Activated effector memory CD4-positive, alpha-beta T cell treated with anti-CD3 and anti-CD28 coated beads, Interleukin-2, amount 50 U/mL, for 16 hours (primary cell): ENCODE measurements at places on chromosomes 4 and X.

DNA sequence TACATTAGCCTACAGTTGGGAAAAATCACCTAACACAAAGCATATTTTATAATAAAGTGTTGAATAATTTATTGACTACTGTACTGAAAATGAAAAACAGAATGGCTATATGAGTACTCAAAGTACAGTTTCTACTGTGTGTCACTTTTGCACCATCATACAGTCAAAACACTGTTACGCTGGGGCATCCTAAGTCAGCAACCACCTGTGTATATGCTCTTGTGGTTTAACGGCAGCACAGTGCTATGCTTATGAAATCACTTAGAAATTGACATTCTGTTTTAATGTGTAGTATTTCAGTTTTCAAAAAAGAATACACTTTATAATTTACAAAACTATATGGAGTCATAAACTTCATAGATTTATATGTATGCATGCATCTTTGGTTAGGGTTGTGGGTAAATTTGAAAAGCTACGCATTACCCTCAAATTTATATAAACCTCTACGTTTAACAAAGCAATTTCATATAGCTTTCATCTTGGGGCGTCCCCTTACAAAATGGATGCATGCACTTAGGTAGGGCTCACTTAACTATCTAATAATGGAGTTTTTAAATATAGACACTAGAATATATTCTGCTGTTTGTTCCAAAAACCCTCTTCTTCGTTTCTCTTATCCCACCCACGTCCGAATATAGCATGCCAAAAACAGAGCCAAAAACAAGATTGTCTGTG is 690 bp upstream of the NEIL3 start:
- DNase-seq = no peak

DNA sequence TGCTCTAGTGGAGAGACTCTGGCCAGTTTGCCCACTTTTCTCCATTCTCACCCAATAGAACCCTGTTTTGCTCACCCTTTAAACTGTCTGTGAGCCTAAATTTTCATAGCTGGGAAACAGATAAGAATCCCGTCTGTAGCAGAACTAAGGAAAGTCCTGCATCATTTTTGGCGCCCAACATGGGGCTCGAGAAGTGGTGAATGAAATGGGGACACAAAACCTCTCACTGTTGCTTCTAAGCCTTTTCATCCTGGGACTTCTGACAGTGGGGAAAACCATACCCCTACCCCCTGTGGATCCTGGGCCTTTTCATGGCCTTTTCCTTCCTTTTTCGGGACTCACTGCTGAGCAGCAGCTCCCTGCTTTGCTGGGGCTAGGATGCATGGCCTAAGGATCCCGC is 189.9 kb downstream of the INPP4B start:
- DNase-seq = no peak

DNA sequence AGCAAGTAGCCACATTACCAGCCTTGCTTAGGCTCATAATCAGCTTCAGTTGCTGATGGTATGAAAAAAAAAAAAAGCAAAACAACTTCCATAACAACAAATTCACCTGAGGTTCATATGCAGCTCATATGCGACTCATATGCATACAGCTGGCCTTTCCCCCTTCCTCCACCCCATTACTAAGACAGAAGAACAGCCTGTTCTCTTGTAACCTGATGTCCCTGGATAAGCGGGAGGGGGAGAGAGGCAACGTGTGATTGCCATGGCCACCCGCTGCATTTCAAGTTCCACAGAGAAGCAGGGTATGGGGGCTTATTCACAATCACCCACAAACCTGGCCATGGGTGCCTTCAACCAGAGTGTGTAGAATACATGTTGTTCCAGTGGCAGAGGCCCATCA is 95.1 kb upstream of the DGKK start:
- DNase-seq = no peak

DNA sequence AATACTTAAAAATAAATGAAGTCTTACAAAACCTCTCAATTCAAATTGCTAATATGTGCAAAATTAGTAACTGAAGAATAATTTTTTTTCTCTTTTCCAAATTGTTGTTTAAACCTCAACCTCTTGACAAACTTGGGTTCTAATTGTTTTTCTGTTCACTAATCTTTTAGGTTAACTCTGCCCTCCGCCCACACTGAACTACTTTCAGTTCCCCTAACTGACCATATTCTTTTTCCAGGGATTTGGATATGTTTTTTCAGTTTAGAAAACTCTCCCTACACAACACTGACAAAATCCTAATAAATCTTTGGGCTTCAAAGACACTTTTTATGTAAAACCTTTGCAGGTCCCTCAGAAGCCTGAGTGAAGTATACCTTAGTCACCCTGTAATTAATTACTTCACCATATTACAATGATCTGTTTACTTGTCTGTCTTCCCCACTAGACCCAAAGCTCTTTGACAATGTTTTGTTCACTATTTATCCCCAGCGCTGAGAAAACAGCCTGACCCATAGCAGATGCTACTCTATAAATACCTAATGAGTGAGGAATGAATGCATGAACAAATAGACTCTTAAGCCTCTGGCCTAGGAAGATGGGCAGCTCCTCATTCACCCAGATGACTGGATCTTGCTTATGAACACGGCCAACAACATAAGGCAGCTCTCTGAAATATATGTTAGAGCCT is 134.9 kb downstream of the MAML3 start:
- DNase-seq = no peak

- DNase-seq = peak; percentile 98
Observed at GRCh38 chrX:15737959-15738902, at the start of gene CA5B. TSS of gene CA5B (plus strand) at chrX:15738270. CDS start at chrX:15750024, 11,754 bp downstream.

DNA sequence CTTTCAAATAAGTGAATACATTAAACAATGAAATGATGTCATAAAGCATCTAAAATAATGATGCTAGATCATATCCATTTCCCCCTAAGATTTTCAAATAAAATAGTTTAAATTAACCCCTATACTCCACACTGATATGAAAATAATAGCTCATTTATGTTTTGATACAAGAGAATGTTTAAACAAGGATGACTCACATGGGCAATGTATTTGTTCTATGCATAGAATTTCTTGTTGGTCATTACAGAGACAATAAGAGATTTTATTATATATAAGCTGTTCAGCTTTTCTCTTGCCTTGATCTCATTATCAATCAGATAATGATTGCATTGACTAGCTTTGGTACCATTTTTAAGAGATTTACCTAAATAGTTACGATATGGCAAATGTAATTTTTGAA is 411.7 kb downstream of the ARHGAP24 start:
- no peak for DNase-seq

- no peak for DNase-seq
Observed at GRCh38 chr4:135207531-135207930, 1005.9 kb upstream of the PABPC4L start.

DNA sequence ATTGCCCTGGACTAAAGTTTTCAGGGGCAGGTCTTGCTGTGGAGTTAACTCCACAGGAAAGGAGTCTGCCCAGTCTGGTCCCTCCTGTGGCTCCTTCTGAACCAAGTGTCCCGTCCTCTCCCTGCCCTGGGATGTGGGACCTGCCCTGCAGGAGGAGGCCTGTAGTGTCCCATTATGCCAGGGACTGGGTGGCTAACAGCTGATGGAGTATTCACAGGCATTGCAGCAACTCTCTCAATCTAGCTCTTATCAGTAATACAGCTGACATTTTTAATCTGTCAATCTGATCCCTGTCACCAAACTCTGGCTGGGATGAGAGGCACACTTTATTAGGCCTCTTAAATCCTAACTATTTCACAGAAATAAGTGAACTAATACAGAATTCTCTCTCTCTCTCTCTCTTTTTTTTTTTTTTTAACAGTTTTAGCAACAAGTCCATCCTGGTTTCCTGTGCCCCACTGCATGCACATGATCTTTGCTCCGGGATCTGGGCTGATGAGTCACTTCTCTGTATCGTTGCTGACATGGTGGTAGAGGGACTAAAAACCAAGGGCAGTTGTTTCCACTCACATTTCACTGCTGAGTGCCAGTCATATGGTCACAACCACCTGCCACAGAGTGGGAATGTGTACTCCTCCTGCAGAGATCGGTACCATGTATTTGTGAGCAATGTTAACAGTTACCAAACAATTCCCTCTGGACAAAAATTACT is 39.1 kb downstream of the HAND2 start:
- no peak for DNase-seq

DNA sequence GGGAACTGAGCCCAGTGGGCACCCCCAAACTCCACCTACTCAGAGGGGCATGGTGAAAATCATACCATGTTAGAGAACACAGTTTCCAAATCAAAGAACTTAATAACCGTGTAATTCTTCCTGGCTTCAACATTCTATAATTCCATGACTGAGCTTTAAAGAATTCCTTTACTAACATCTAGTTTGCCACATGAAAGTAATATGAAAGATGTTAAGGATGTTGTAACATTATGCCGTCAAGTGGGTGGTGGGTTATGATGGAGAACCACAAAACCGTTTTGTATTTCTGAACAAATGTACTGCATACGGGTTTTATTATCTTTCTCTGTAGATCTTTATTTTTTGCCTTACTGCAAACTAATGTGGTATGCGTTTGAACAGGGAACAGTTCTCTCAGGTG is 549.0 kb upstream of the MAGEB2 start:
- no peak for DNase-seq

GRCh38 chr4:105140684-105141490 is 5.8 kb upstream of the TET2 start:
- DNase-seq = peak; percentile 76

- no peak for DNase-seq
Observed at GRCh38 chr4:28686618-28687017, 1826.0 kb downstream of the STIM2 start.

GRCh38 chr4:102522031-102522440 is 20.9 kb downstream of the NFKB1 start:
- no peak for DNase-seq

GRCh38 chrX:63657821-63658220 is 127.2 kb downstream of the ARHGEF9 start:
- no peak for DNase-seq

- DNase-seq = no peak
Observed at GRCh38 chrX:32495855-32496254, 715.5 kb downstream of the DMD start.

GRCh38 chr4:87882321-87882720 is 49.6 kb downstream of the MEPE start:
- no peak for DNase-seq

DNA sequence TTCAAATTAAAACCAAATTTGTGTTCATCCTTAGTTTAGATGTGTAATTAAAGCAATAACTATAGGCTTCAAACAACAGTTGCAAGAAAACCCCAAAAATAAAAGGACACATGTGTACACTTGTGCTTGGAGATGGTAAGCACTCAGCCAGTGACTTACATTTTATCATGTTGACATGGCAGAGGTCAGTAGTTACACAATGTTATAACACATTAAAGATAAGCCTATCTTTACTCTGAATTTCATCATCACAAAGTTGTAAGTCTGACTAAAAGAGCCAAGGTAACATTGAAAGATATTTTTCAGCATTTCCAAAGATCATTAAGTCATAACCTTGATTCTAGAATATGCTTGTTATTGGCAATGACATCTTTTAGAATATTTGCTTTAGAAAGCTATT is 98.5 kb upstream of the PNPLA4 start:
- DNase-seq = no peak

DNA sequence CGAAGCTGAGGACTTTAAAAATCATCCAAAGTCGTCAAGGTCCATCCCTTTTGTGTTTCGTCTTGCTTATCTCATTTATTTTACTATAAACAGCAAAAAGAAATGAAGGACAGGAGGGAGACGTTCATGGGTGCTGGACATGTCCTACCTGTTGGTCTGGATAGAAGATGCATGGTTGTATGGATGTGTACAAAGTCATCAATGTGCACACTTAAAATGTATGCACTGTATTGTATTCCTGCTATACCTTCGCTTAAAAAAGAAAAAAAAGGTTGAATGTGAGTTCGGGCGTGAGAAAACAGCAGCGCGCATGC is 313 bp upstream of the BLOC1S4 start:
- DNase-seq = no peak

DNA sequence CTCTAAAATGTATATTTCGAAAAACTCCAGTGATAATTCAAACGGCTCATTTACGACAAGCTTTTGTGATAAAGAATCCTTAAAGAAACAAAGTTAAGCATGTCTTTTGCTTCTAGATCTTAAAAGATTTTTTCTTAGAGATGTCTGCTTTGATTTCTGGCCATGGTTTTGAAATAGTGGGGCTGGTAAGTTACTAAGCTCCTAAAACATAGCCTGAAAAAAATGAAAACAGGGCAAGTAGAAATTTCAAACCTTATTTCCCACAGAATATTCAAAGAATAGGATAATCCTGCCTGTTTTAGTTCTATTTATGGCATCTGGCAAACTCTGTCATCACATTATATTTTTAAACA is 318.3 kb downstream of the ARHGAP24 start:
- DNase-seq = no peak

GRCh38 chr4:6273661-6273990 is 4.0 kb downstream of the WFS1 start:
- DNase-seq = no peak

DNA sequence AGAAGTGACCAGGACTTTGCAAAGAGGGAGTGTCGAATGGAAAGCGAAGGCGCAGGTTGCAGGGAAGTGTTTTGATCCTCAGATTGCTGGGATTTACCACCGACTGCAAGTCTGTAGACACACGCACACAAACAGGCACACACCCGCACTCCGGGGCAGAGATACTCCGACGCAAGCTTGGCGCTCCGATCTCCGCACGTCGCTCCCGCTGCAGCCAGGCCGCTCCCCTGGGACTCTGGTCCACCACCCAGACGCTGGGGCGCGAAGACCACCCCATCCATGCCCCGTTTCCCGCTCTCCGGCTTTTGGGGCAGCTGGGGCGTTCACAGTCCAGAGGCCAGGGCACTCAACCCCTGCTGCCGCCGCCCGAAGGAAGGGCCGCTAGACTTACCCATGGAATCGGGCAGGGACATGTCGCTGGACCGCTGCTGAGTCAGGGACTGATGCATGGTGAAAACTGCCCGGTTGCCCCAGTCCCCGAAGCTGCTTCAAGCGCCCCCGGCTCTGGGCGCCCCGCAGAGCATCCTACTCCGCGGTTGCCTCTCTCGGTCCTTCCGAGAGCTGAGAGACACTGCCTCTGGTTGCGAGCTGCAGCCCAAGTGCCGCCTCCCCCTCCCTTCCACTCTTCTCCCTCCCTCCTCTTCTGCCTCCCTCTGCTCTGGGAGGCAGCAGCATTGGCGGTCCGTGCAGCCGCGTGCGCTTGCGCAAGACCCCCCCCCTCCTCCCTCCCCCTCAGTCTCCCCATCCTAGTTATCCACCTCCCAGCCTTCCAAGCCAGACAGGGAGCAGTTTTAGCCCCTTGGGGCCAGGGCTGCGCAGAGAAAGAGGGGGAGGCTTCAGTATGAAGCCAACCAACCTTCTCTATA is at the start of gene TMEM255A:
Gene TMEM255A (minus strand): TSS at position 601 of the 866 bp plus-strand sequence. CDS start 152 bp downstream, at position 449.
- DNase-seq = peak; percentile 61

- no peak for DNase-seq
Observed at GRCh38 chrX:72270316-72270866, 6.7 kb downstream of the RPS4X start.

GRCh38 chrX:23764188-23764984 is 18.6 kb upstream of the SAT1 start:
- no peak for DNase-seq

DNA sequence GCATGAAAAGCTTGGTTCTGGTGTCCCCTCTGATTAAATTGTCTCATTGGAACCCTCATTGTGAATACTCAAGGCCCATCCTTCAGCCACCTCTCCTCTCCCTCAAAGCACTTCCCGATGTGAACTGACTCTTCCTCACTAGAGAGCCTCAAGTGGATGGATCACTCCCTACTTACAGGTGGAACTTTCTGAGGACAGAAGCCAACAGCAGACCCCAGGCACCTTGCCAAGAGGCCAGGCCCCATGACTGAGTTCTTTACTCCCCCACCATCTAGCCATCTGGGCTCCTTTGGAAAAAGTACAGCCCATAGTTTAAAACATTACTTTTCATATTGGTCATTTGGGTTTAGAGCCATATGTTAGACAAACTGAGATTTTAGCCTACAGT is 224.1 kb downstream of the SHROOM3 start:
- no peak for DNase-seq

- no peak for DNase-seq
Observed at GRCh38 chrX:39416547-39417260, 615.4 kb downstream of the MID1IP1 start.
